ENCODE measurements at places on chromosomes 12 and 14.

- peak; percentile 88 for DNase-seq
These were observed 32.1 kb downstream of the BAZ1A start for GRCh38 chr14:34843011-34843554.

GRCh38 chr12:6074979-6075585 is 49.4 kb downstream of the VWF start:
- DNase-seq = no peak

GRCh38 chr12:117036547-117036946 is 62.7 kb downstream of the TESC start:
- no peak for DNase-seq

GRCh38 chr14:58713677-58714076 is 75.9 kb downstream of the DACT1 start:
- DNase-seq = peak; percentile 47

GRCh38 chr14:58969951-58970751 is 218.3 kb upstream of the DAAM1 start:
- peak; percentile 54 for DNase-seq

DNA sequence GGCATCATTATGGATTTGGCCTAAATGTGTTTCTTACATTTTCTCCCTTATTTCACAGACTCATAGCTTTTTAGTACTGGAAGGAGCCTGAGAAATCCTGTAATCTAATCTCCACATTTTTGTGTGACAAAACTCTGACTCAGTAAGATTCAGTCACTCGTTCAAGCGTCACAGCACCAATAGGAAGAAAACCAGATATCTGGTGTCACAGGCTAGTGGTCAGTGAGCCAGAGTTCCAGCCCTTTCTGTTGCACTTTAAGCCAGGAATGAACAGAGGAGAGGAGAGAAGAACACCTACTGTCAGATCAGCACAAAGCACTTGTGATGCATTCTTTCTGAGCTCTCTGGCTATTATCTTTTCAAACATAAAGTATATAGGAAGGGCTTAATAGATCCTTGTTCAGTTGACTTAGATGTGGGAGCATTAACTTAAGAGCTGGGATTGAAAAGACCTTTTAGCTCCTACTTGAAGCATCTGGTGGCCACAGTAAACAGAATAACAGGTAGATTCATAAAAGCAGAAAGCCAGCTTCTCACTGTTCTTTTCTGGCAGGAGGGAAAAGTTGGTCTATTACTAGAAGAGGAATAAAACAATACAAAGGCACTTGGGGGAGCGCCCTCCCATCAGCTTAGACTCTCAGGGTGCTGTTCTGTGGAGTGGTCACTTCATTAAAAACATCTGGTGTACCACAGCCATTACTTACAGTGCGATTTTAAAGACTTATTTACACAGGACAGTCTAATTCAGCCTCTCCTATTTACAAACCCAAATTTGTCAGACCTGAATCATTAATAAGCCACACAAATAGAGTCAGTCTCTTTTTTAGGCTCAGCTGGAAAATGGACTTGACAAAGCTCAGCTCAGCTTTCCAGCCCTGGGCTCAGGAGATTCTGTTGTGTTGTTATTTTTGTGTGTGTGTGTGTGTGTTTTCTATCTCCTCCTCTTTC is 12.2 kb upstream of the NID2 start:
- DNase-seq = peak; percentile 95

- peak; percentile 94 for DNase-seq
These were observed 87.3 kb downstream of the PHLDA1 start for GRCh38 chr12:75944097-75944904.
